NCI-H1694 treated with DMSO at 0.1 percent for 48 hours (cell line): ENCODE measurements at places on chromosomes 6 and 20.

GRCh38 chr20:1776681-1777475, 118.3 kb upstream of the SIRPA start:
- DNase-seq, result peak; percentile 52

DNA sequence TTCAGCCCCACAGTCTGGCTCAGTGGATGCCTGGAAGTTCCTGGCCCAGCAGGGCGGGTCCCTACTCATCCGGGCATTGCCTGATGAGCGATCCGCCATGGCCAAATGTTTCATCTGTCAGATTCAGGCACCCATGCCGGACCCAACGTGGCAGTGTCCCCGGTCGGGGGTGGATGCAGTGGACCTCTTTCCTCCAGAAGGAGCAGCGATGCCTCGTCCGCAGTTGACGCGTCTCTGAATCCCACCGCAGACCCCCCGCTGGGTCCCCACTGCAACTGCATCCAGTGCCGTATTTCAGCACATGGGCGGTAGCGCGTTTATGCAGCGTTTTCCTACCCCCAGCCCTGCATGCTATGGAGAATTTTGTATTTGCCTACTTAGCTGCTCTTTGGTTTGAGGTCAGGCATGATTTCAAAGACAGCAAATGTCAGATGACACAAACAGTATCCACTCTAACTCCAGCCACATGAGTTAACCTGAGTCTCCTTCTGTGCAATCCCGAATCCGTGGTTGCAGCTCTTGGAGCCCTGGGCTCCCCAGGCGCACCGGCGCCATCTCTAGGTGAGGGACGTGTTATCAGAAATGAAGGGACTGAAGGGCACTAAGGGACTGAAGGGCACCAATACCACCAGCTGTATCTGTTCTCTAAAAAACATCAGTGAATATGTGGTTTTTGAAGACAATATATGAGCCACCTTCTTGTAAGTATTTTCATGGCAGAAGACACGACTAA, 72.6 kb upstream of the THBS2 start:
- no peak for DNase-seq

GRCh38 chr6:28589234-28589956, 63.7 kb downstream of the GPX5 start:
- DNase-seq, result peak; percentile 88

GRCh38 chr6:139364302-139364981, 10.0 kb downstream of the CITED2 start:
- DNase-seq, result peak; percentile 80

DNA sequence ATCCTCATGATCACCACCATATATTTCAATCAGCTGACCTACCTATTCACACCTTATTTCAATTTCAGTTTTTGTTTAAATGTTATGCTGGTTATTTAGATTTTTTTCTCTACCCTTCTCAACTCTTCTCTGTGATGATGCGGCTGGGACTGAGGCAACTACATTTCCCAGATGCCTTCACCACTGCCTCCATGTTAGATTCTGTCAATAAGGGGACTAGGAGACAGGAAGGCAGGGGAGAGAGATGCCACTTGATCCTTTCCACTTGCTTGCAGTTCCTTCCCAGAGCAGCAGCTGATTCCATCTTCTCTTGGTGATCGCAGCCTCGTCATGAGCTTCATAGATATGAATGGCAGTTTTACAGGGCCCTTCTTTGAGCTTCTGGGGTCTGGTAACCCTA, 33.5 kb upstream of the POU3F2 start:
- no peak for DNase-seq

DNA sequence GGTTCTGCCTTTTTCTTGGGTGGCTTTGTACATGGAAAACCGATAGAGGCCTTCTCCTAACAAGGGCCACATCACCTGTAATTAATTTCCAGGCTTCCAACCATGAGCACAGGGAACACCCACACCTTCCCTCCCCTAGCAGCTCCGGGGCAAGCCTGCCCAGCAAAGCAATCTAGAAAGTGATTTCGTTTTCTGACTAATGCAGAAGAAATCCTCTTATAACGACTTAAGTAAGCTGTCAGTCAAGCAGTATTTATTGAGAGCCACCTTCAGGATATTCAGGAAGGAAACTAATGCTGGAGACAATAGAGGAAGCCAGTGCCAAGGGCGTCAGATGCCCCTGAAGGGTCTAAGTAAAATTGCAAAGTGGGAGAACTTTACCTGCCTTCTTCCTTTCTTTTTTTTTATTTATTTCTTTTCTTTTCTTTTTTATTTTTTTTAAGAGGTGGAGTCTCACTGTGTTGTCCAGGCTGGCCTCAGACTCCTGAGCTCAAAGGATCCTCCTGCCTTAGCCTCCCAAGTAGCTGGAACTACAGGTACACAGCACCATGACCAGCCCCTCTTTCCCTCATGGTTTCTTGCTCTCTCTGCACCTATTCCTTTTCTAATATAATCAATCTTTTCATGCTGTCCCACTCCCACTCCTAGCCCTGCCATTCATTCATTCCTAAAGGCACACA, 67.5 kb upstream of the MBOAT1 start:
- no peak for DNase-seq

- DNase-seq, result no peak
These were observed 6.3 kb upstream of the FOXF2 start for GRCh38 chr6:1382883-1383728.

DNA sequence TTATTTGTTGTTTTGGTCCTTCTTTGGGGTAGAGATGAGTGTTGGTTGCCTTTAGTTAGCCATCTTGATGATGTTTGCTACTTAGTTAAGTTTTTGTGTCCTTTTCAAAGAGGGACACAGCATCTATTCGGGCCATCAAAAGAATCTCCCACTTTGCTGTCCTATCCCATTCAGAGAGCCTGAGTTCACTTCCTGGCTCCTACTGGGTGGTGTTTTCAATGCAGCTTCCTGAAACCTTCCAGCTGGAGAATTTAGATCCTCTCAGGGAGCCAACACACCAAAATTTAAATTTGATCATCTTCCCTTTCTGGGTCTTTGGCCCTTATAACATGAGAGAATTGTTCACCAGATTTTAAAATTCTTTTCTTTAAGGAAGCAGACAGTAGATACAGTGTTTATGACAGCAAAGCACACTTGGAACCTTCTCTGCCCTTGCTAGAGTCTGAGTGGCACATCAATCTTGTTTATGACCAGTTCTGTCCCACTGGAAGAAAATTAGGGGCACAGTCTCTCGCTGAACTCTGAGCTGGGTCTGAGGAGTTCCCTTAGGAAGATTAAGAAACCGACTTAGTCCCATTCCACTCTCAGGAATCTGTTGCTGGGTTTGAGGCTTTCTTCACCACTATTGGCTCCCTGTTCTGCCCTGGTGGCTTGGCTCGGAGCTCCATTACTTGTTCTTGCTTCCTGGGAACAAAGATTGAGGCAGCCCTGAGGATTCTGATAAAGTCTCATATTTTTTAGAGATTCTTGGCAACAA, 115.5 kb downstream of the CCDC170 start:
- DNase-seq, result no peak

- no peak for DNase-seq
These were observed 9.5 kb downstream of the RPL10A start for GRCh38 chr6:35477551-35478179.

DNA sequence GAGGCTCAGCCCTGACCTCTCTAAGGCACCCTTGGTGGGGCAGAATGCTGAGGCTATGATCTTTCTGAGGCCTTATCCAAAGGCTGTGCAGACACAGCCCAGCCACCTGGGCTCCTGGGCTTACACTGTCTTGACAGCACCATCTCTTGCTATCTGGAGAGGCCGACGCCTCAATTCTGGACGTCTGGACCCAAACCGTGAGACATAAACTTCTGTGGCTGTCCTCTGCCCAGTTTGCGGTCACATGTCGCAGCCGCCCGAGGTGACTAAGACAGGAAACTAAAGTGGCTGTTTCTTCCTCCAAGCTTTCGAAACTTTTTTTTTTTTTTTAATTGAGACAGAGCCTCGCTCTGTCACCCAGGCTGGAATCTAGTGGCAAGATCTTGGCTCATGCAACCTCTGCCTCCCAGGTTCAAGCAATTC, 49.3 kb downstream of the PRR18 start:
- DNase-seq, result peak; percentile 9

- no peak for DNase-seq
These were observed 225.3 kb upstream of the CDH4 start for GRCh38 chr20:61026731-61027130.

DNA sequence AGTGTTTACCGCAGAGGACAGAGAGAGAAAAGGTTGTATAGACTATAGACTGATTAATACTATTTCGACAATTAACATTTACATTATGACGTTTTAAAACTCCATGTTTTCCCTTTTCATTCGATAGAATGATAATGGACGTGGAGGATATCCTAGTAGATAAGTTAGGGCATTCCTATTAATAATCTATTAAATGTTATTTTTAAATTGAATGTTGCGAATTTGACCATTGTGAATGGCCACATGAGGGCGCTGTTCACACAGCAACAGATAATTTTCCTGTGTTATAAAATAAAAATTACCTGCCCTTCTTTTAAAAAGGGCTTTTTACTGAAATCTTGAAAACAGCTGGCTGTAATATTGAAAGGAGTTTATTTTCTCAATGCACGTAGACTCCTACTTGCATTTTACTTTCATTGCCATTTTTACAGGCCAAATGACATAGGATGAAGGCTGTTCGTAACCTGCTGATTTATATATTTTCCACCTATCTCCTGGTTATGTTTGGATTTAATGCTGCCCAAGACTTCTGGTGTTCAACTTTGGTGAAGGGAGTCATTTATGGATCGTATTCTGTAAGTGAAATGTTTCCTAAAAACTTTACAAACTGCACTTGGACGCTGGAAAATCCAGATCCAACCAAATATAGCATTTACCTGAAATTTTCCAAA, 3.3 kb downstream of the ADGRB3 start:
- DNase-seq, result peak; percentile 34

- no peak for DNase-seq
These were observed 174.8 kb upstream of the SUPT3H start for GRCh38 chr6:45552536-45552935.

DNA sequence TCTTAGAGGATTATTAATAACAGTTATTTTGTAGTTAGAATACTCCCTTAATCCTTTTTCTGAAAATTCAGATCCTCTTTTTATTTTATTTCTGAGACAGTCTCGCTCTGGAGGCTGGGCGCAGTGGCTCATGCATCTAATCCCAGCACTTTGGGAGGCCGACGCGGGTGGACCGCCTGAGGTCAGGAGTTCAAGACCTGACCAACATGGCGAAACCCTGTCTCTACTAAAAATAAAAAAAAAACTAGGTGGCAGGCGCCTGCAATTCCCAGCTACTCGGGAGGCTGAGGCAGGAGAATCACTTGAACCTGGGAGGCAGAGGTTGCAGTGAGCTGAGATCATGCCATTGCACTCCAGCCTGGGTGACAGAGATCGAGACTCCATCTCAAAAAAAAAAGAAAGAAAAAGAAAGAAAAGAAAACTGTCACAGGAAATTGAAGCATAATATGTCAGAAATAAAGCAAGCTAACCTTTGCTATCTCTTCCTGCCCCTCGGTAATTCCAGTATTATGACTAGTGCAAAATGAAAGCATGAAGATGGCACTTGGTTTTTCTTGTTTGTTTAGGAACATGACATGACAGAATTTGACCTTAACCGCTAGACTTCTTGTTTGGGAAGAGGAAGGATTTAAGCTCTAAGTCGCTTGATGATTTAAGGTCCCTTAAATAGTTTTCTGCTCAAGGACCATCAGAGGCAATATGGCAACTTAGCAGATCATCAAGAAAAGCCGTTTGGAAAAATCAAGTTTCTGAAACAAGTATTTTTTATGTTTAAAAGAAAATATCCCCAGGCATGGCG, 1.8 kb upstream of the RBM39 start:
- no peak for DNase-seq

DNA sequence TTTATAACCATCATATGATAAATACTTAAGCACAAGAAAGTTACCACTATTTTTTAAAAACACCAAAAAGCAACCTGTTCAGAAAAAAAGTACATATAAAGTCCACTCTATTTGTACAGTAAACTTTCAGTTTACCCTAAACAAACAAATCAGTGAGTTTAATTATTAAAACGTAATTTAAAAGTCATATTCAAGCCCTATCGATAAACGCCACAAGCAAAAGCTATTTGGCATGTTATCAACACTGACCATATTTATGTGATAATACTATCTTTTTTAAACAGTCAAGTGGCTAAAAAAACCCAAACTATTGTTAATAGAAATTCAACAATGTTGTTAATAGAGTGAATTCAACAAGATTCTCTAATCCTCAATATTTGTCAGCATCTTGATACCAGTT, 1.9 kb downstream of the KATNA1 start:
- no peak for DNase-seq

GRCh38 chr20:34155836-34156235, 43.8 kb upstream of the EIF2S2 start:
- DNase-seq, result no peak

- no peak for DNase-seq
These were observed 81.5 kb downstream of the EDN1 start for GRCh38 chr6:12371641-12372146.

GRCh38 chr6:142355520-142356174, 53.8 kb downstream of the ADGRG6 start:
- DNase-seq, result no peak

- no peak for DNase-seq
These were observed 55.5 kb upstream of the MYO6 start for GRCh38 chr6:75693534-75693933.

DNA sequence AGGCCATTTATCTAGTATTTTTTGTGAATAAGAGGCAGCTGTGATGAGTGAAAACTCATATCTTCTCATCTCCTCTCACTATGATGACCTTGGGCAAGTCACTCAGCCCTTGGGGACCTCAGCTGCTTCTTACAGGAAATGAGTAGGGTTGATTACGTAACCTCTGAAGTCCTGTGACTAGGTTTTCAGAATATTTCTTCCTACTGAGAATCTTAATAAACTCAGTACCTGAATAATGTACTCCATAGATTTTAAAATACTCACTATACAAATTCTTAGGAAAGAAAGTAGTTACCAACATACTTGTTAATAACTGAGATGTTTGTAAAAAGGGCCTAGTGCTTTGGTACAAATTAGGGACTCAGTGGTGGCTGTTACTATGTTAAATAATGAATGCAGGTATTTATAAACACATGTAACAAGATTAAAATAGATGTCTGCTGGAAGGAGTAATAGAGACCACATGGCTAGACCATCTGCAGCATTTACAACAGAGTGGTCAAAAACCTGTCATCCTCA, 60.9 kb downstream of the RPRD1B start:
- peak; percentile 1 for DNase-seq

DNA sequence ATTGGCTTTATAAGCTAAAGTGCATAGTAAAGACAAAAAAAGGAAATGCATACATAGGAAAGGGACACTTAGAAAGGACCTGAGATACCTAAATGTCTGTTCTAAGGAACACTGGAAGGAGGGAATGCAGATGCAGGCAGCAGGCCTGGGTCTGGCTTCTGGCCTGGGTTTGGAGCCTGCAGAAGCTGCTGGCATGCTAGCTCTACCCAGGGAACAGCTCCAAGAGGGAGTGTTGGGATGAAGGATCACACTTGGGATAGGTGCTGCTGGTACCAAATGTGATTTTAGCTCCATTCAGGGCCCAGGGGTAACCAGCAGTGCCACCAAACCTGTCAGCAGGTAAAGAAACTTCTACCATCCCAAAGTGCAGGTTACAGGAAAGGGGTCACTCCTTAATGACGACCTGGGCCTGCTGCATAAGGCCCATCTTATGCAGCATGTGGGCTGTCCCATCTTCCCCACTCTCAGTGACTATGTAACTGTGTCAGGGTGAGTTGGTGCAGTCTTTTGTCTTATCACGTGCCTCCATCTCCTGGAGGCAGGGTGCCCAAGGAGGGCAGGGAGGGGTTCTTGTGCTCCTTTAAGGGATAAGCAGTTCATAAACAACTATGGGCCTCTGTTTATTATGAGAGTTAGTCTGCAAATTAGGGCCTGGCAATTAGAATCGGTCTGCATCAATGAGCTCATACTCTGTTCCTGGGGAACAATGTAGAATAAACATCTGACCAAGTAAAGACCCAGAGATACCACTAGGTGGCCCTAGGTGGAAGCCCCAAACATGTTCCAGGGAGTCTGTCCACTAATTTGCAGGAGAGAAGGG, 26.9 kb downstream of the DDX27 start:
- DNase-seq, result peak; percentile 57
